Activated T-helper 1 cell treated with anti-CD3 and anti-CD28 coated beads, Interleukin-2, amount 50 U/mL, for 16 hours (primary cell): ENCODE measurements at places on chromosomes 6 and 20.

DNA sequence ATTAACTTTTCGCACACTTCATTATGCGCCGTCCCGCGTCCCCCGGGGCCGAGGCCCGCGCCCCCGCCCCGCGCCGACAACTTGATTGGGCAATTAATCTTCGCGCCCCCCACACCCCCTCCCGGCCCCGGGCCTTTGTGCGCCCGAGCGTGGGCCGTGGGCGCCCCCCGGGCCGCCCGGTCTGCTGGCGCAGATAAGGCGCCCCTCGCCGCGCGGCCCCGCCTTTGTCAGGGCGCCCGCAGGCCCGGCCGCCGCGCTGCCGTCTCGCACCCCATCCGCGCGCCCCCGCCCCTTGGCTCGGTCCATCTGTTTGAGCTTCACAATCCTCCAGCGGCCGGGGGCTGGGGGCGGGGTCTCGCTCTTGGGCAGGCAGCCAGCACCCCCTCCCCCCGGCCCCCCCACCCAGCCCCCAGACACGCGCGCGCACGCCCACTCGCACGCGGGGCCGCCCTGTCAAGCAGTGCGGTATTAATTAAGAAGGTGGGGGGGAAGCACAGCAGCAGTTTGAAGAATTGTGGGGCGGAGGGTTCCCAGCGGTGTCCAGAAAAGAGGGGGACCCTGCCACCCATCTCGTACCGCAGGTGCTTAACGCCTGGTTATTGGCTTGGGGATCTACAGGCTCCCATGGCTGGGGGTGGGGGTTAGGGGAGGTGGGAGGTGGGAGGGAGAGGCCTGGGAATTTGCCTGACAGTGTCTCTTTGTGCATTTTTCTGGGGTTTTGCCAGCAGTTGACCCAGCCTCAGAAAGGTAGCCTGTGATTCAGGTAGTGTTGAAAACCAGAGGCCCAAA is 34.6 kb upstream of the SCRT2 start:
- no peak for DNase-seq

DNA sequence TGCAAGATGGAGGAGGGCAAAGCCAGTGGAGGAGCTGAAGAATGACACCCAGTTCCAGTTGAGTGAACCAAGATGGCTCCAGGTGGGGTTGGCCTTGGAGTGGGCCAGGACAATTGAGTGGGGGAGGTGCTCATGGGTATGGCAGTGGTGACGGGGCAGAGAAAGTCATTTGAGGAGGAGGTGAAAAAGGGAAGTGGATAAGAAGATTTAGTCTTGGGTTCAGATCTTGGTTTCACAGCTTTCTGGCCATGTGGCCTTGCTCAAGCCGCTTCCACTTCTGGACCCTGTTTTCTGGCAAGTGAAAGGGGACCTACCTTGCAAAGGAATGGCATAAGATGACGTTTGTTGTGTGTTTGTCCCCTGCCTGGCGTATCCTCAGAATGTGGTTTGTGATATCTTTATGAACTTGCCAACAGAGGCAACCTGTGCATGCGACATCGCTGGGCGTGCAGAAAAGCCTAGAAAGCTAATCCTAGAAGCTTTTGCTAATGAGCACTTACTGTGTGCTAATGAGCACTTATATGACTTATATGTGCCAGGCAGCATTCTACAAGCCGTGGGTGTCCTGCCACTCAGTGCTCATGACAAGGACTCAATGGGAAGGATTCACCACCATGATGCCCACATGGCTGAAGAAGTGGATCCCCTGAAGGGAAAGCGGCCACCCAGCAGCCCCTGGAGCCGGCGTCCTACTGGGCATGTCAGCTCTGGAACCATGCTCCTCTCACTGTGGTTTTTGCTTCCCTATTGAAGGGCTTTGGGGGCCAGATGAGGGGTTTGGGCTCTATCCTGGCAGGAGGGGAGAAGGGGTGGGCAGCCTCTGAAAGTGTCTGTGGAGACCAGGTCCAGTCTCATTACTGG is 23.6 kb upstream of the STX16 start:
- no peak for DNase-seq

- no peak for DNase-seq
Measured at GRCh38 chr6:163570579-163571231, 156.2 kb downstream of the QKI start.

GRCh38 chr6:129516787-129517186 is 193.2 kb downstream of the ARHGAP18 start:
- DNase-seq, result no peak

DNA sequence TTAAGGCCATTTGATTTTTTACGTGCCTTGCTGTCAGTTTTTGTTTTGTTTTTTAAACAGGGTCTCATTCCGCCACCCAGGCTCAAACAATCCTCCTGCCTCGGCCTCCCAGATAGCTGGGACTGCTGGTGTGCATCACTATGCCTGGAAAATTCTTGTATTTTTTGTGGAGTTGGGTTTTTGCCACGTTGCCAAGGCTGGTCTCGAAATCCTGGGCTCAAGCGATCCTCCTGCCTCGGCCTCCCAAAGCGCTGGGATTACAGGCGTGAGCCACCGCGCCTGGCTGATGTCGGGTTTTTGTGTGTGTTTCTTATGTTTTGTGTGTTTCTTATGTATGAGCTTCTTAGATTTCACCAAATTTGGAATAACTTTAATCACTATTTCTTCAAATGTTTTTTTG is 104.8 kb downstream of the TAF4 start:
- no peak for DNase-seq

DNA sequence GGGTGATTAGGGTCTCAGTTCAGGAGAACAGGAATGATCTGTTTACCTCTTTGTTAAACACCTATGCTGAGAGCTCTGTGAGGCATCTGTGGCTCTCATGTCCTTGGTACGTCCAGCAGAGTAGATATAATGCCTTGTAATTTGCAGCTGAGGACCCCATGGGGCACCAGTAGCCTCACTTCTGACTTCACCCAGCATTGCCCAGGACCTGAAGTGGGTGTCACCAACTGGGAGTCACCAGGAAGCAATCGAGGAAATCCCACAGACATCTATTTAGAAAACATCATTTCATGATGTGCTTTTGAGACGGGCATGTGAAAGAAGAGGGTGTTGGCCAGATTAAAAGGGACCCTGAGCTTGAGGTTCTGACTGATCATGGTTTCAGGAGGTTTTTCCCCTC is 8.8 kb downstream of the EDN3 start:
- DNase-seq, result no peak

DNA sequence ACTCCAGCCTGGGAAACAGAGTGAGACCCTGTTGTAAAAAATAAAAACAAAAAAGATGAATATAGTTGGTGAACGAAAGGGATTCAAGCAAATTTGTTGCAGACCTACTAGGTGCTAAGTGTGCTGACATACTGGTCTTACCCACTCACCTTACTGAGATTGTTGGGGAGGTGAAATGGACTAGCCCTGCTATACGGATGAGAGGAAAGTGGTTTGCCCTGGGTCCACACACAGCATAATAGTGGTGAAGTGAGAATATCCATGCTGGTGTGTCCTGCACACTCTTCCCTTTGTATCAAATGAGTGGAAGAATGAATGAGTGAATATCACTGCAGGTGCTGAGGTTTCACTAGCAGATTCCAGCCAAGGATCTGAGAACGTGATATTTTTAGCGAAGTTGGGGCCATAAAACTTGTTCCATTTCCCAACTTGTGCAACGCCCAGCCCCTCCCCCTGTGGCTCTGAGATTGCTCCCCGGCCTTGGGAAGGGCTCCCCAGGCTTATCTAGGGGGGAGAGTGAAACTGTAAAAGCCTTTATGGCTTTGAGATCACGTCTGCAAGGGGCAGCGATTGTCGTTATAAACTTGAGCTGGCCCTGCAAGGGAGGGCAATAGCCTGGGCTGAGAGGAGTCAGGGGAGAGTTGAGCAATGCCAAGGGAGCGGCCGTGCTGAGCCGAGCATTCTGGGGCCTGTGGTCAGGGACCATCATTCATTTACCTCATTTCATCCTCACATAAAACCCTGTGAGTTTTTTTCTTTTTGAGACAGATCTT is 33.2 kb upstream of the TTPAL start:
- no peak for DNase-seq

DNA sequence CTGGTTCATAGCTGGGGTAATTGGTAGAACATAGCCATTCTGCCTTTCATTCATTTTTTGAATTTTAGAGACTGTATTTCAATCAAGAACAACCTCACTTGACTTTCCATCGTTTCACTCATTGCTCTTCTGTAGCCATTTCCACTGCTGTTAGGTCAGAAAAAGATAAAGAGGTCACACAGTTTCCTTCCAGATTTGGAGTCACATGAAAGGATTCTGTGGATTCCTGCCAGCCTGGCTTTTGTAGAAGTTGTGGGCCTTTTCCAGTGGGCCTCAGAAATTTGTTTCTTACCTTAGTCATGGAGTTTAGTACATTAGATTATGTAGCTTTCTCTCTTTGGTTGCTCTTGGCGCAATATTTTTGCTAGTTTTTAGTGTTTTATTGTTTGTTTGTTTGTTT is 157.8 kb downstream of the SASH1 start:
- DNase-seq, result no peak

DNA sequence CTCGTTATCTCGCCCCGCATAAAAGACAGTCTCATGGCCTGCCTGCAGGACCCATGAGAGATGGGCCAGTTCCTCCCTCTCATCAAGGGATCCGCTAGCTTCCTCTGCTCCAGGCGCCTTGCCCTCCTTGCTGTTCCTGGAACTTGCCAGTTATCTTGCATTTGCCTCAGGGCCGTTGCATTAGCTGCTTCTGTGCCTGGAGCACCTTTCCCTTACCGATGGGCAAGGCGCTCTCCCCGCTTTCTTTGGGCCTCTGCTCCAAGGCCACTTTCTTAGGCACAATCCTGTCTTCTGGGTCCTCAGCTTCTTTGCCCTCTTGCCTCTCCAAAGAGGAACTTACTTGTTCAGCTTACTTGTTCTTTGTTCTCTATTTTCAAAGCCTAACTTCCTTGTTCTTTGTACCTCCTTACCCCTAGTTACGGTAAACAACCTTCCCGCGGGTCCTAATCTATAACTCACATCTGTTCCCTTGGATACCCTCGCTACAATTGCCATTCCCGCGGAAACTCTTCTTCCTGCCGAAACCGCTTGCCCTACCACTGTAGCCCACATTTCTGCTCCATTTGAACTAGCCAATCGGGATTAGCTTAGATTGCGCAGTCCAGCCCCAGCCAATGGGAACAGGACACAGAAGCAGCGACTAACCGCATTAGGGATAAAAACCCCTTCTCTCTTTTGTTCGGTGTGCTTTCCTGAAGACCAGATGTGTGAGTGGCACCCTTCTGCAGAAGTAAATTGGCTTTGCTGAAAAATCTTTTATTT is 887 bp upstream of the NSFL1C start:
- no peak for DNase-seq

- DNase-seq, result no peak
Measured at GRCh38 chr6:141421378-141421777, 711.3 kb upstream of the GJE1 start.
